ENCODE measurements at places on chromosomes 7 and 10. TPM values are rescaled to one million over a fixed set of nuclear protein-coding genes. Genes with fewer than 3 reads are reported as not detected.

DNA sequence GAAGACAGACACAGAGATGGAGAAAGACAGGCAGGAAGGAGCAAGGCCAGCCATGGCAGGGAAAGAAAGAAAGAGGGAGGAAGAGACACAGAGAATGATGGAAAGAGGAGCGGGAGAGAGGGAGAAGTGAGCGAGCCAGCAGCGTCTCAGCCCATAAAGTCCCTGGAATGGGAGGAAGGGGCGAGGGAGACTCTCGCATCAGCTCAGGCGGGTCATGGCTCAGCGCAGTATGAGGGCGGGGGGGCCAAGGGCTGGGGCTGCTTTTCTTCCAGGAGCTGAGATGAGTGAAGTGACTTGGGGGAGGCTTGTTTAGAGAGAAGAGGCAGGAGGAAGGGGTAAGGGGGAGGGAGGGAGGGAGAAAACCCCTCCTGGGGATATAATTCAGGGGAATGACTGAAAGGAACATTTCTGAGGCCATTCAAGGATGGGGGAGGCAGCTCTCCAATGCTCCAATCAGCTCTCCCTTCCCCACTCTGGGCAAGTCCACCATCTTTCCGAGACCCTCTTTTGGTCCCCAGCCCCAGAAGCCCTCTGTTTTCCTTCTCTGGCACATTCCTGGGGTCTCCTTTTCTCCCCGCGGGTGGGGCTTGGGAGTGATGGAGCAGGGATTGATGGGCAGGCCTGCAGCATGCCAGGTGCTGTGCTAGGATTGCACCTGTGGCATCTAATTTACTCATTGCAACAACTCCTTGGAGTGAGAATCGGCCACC lies 87.9 kb downstream of the HIF1AN start:
- DNase-seq, result no peak
- no peak overlapping the region for H3K4me3 ChIP-seq
- H3K27ac ChIP-seq, result no peak overlapping the region
- H3K4me1 ChIP-seq, result peaks cover 12% of the 10 kb centered on the region
- peaks cover 8% of the 10 kb centered on the region for H3K36me3 ChIP-seq
- peaks cover 76% of the 10 kb centered on the region for H3K27me3 ChIP-seq

GRCh38 chr7:75573477-75574019 lies 81.4 kb downstream of the SPDYE5 start:
- no peaks in the 10 kb centered on the region for H3K36me3 ChIP-seq

GRCh38 chr10:42242135-42242805 lies 396.1 kb downstream of the ZNF33B start:
- DNase-seq, result no peak
- peaks cover 31% of the 10 kb centered on the region for H3K27me3 ChIP-seq
- H3K4me3 ChIP-seq, result no peak overlapping the region
- no peak overlapping the region for H3K27ac ChIP-seq

DNA sequence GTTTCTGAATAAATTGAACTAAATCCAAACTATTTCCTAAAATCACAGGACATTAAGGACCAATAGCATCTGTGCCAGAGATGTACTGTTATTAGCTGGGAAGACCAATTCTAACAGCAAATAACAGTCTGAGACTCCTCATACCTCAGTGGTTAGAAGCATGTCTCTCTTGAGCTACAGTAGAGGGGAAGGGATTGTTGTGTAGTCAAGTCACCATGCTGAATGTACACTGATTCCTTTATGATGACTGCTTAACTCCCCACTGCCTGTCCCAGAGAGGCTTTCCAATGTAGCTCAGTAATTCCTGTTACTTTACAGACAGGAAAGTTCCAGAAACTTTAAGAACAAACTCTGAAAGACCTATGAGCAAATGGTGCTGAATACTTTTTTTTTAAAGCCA lies 13.9 kb downstream of the MEST start:
- no peaks in the 10 kb centered on the region for H3K4me1 ChIP-seq
- H3K27me3 ChIP-seq, result no peaks in the 10 kb centered on the region
- H3K4me3 ChIP-seq, result no peak overlapping the region
- H3K27ac ChIP-seq, result no peak overlapping the region

DNA sequence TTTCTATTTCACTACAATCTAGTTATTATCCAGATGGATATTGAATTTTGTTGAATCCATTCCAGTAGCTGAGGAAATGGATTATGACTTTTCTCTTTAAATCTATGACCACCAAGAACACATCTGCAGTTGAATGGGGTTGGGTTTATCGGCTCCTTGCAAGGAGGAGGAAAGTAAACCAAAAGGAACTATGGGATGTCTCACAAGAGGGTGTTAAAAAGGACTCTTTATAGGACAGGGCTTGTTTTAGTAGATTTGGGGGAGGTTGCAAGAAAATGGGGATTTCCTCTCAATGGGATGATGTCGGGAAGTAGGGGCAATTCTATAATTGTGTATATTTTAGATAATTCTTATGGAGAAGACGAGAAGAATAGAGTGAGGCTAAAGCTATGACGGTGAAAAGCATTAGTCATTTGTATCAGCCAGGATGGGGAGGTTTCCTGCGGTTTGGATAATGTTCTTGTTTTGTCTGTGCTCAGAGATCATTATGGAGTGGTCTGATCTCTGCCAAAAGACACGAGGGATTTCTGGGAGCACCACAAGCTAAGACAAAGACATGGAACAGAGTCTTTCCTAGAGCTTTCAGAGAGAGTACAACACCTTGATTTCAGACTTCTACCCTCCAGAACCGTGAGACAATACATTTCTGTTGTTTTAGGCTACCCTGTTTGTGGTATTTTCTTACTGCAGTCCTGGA lies 5.3 kb upstream of the LRRC61 start:
- DNase-seq, result no peak
- H3K36me3 ChIP-seq, result peaks cover 2% of the 10 kb centered on the region
- H3K4me1 ChIP-seq, result peaks cover 29% of the 10 kb centered on the region
- H3K27me3 ChIP-seq, result no peaks in the 10 kb centered on the region
- no peak overlapping the region for H3K27ac ChIP-seq

DNA sequence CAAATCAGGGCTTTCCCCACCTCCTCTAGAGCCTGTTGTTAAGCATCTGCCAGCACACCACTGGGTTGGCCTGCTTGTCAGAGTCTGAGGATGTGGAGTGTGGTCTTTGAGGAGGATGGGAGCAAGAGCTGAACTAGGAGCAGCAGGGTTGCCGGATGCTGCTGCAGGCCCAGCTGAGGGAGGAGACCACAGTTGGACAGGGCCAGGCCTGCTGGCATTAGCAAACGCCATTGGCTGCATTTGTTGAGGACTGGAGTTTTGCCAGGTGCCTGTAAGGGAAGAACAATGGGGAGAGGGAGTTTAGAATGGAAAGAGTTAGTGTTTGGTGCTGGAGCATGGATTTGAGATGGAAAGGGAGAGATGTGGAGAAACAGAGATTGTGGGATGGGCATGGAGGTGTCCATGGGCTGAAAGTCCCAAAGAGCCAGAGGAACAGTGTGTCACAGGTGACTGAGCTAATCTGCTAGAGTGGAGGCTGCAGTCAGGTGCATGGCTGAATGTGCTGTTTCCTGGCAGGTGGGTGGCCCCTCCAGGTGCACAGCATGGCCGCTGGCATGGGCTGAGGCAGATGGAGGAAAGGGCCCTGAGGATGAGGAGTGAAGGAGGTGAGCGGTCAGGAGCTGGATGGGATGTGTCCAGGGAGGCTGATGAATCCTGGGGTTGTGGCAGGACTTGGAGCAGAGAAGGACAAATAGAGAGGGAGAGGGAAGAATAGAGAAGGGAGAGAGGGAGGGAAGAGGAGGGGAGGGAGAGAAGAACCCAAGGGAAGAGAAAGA lies 40.7 kb downstream of the LEP start:
- peaks cover 4% of the 10 kb centered on the region for H3K36me3 ChIP-seq
- no peak overlapping the region for H3K27ac ChIP-seq
- H3K4me1 ChIP-seq, result no peaks in the 10 kb centered on the region
- no peak overlapping the region for H3K4me3 ChIP-seq
- DNase-seq, result no peak

DNA sequence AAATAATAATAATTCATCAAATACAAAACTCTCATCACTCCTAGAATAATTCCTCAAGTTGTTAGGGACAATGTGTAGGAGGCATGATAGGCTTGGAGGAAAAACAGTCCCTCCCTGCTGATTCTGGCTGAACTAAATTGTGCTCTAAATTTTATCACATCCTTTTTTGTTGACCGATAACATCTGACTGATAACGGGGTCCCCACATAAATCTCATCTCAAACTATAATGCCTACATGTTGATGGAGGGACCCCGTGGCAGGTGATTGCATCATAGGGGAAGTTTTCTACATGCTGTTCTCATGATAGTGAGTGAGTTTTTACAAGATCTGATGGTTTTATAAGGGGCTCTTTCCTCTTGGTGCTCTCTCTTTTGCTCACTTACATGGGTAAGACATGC lies 1043.5 kb upstream of the SORCS1 start:
- no peaks in the 10 kb centered on the region for H3K4me1 ChIP-seq
- no peak overlapping the region for H3K4me3 ChIP-seq
- no peak for DNase-seq
- H3K36me3 ChIP-seq, result no peaks in the 10 kb centered on the region
- H3K27ac ChIP-seq, result no peak overlapping the region

ELN gene
- total RNA-seq, result not detected

CYP3A4 gene
- total RNA-seq, result not detected

ZNF485 gene
- total RNA-seq, result 2.9 TPM

TET1 gene
- total RNA-seq, result 2.8 TPM

Measured in T-helper 17 cell (primary cell).